ENCODE measurements at places on chromosomes 1 and 21.
A peak's percentile ranks its signal among the peaks of the same experiment; 100 is the strongest.

DNA sequence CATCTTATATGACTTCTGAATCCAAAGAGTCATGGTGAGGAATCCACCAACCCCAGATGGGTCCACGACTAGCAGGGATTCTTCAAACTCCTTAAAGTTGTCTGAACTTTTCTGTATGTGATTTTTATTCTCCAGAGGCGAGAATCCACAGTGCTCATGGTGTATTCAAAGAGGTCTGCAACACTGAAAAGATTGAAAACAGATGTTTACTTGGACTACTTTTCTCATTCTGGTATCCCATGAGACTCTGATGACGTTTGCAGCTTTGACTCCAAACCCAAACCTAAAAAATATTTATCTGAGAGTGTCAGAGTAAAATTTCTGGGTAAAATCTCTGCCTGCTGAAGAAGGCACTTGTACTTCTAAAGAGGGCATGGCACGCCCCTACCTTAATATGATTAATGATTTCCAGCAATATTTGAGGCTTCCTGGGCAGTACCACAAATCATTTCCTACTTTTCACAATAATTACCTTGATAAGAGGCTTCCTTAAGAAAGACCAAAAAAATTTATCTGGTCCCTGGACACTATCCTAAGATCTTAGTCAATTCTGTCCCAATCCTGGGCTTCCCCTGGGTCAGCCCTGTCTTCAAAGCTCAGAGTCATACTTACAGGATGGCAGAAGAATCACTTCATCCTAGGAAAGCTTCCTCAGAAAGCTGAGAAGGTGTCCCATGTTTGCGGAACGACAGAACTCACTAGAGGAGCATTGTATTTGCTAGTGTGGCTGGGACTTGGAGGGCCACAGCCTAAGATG is 76.5 kb upstream of the MAP10 start:
- peak; percentile 63 for DNase-seq

DNA sequence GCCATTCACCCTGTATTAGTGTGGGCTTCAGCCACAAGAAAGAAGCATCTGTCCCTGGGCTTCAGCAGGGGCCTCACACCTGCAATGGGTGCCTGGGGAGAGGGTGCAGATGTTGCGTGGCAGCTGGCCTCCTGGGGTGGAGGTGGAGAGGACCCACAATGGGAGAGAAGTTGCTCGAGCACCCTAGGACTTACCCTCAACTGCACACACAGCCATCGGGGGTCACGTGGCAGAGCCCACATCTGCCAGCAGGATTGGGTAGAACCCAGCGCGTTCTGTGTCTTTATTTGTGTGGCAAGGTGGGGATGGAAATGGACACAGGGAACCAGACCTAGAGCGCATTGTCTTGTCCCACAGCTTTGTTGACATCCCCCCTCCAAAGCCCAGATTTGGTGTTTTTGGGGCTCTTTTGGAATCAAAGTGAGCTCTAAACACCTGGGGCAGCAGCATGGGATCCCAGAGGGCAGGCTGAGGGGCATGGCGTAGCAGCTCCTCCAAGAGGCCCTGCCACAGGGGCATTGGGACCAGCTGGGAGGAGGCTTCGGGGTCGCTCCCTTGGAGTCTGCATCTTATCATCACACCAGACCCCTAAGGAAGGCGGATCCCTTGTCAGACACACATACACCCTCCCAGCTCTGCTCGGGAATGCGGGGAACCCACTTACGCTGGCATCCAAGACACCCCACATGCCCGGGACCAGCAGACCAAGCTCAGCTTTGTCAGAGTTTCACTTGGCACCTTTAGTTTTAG is 5.1 kb downstream of the ABCG1 start:
- DNase-seq: no peak

DNA sequence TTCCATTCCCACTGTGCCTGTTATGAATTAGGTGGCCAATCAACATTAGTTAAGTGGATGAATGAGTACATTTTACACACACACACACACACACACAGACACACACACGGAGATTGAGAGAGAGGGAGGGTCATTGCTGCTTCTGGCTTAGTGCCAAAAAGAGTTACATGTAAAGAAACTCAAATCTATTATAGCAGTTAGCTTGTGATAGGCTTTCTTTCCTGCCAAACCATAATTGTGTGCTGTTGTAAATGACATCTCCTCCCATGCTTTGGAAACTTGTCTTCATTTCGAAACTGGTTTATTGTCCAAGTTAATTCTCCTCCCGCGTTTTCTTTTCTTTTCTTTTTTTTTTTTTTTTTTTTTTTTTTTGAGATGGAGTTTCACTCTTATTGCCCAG is 1.4 kb upstream of the MT1HL1 start:
- DNase-seq: no peak

DNA sequence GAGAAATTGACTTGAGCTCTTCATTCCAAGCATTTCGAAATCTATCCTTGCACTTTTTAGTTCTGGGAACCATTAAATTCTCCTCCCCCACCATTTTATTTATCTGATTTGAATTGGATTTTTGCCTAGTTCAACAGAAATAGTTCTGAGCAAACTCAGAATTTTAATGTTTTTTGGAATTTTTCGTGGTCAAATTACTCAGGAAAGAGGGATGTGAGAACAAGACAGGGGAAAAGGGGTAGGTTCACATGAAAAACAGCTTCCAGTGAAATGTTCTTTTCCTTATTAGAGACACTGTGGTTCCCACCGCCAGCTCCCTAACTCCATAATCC is 5.7 kb upstream of the ZNF697 start:
- no peak for DNase-seq

DNA sequence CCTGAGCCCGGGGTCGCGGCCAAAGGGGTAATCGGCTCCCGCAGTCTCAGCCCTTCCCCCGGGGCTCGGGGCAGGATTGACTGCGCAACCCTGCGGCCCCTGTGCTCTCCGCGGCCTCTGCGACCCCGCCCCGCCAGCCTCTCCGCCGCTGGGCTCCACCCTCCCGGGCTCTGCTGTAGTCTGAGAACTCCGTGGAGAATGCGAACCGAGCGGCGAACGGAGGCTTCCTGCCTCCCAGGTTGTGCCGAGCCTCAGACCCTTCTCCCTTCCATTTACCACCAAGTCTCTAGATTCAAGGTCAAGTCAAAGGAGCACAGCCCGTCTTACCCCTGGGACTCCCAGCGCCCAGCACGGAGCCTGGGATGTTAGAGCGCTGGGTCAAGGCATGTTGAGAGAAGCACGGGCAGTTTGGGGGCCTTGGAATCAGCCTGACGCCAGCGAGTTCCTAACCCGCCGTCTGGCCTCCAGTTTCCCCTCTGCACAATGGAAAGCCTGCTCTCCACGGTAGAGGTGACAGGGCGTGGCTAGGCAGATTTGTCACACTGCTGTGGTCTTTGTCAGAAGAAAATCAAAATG is 3.0 kb downstream of the ATP2B4 start:
- no peak for DNase-seq

DNA sequence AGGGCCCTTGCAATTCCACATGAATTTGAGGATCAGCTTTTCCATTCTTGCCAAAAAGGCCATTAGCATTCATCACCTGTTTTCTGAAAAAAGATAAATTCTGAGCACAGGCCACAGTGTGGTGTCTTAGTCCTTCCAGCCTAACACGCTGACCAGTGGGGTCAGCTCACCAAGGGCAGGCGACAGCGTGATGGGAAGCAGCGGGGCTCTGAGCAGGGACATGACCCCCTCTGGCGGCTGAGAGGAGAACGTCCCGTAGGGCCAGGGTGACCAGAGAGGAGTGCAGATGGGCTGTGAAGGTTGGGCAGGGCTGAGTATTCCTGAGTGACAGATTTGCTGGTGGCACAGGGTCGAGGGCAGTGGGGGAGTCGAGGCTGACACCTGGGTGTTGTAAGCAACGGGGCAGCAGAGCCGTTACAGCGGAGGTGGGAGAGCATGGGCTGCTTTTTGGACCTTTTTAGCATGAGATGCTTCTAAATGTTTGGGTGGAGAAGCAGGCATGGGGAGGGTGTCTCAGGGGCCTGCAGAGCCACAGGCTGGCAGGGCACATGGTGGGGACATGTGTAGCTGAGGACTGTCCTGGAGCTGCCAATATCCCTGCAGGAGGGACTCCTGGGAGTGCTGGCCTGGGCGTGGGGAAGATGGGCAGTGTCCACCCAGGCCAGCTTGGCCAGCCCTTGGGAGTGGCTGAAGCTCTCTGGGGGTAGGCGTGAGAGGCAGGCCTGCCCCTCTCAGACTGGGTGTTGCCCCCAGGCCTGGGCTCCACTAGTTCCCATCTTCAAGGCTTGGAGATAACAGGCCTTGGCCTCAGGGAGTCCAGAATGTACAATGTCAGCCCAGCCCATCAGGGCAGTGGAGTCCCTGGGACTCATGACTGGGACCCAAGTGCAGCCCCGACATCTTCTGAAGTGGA is 8.6 kb upstream of the CALML6 start:
- peak; percentile 63 for DNase-seq

GRCh38 chr21:46000182-46000730 is 18.7 kb downstream of the COL6A1 start:
- no peak for DNase-seq

- no peak for DNase-seq
These were observed 93.1 kb downstream of the DMRTB1 start for GRCh38 chr1:53552146-53552861.

DNA sequence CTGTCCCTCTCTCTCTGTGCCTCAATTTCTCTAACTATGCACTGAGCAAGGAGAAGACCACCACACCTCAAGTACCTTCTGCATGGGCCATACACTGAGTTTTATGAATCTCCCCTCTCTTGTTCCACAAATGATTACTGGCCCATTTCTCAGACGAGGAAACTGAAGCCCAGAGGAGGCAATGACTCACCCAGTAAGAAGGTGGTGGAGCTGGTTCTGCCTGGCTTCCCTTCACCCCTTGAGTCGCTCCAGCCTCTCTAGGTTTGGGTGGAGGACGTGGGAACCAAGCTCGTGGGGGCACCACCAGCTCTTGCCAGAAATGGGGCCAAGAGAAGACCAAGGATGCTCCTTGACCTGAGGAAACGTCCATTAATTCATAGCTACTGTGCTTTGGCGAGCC is 21.3 kb upstream of the RUNX3 start:
- no peak for DNase-seq
